Stimulated activated CD4-positive, alpha-beta T cell treated with anti-CD3 and anti-CD28 coated beads, Interleukin-4, amount 100 ng/mL, for 24 hours (primary cell): ENCODE measurements at places on chromosomes 11 and 22.

DNA sequence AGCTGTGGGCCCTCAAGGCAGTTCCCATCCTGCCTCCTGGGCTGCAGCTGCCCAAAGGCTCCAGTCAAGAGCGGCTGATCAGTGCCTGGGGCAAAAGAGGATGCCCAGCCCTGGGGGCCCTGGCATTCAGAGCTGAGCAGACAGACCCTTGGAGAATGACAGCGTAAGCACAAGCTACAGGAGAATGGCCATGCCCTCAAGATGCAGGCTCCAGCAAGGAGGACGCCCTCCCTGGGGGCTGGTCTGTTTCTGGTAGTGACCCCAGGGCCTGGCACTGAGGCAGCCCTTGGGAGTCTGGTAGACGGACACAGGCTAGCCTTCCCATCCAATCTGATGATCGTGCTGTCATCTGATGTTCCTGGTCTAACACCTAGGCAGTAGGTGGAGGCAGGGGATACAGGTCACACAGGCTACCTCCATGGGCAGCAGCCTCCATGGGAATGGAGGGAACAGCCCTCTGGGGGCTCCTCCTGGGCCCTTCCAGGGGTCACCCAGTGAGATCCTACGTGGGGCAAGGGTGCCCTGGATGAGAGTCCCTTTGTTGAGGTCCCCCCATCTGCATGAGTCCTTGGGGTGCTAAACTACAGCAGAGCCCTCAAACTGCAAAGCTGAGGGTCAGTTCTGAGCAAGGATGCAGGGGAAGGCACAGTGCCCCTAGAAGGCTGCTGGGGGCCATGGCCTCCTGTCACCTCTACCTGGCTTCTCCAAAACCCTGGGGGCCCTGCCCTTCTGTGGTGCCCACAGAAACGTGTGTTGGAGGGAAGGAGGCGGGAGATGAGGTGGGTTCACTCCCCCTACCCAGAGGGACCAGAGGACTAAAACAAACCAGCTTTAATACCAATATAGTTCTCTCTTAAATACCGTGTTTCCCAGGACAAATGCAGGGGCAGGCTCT is 10.2 kb upstream of the SF1 start:
- DNase-seq = no peak

DNA sequence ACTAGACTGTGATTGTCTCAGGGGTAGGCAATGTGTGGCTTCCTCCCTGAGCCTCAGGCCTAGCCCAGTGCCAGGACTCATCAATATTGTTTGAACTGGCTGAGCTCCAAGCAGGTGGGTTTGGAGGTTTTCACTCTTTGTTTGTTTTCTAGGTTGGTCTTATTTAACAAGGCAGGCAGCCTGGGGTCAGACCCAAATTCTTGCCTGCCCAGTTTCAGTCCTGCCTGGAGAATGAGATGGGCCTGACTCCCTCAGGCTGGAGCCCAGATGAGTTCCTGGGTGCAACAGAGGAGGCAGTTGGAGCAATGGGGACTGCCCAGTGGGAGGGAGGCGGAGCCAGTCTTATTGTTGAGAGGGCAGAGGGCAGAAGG is 28.3 kb upstream of the TP53I11 start:
- no peak for DNase-seq

DNA sequence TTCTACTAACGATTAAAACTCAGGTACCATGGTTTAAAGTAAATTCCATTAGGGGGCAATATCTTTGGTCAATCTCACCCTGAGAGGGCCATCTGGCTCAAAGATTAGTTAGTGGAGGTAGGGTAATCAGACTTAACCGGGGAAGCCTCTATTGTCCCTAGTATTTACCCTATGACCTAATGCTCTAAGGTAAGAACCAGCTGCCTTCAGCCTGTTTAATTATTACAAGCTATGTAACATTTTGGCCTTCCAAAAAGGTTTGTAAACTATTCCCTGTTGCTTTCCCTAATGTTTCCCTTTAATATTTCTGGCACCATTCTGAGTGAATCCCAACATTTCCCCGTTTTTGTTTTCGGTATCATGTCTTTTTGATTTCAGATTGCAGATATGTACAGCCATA is 15.1 kb upstream of the GLYATL1 start:
- DNase-seq = no peak

- no peak for DNase-seq
Observed at GRCh38 chr11:94010136-94010535, 11.0 kb upstream of the HEPHL1 start.

DNA sequence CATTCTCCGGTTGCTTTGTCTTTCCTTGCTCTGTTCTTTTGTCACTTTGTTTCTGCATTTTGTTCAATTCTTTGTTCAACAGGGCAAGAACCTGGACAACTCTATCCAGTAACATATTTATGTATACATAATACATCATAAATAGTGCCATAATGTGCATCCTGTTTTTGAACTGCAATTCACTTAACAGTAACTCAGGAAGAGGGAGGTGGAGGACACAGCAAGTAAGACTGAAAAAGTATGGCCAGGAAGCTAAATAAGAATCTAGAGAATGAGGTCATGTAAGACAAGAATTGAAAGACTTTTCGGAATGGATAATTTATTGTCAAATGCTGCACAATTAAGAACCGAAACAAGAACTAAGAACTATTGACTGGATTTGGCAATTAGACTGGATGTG is 29.2 kb upstream of the CHORDC1 start:
- no peak for DNase-seq

GRCh38 chr22:32421484-32421883 is 9.4 kb upstream of the RTCB start:
- no peak for DNase-seq

DNA sequence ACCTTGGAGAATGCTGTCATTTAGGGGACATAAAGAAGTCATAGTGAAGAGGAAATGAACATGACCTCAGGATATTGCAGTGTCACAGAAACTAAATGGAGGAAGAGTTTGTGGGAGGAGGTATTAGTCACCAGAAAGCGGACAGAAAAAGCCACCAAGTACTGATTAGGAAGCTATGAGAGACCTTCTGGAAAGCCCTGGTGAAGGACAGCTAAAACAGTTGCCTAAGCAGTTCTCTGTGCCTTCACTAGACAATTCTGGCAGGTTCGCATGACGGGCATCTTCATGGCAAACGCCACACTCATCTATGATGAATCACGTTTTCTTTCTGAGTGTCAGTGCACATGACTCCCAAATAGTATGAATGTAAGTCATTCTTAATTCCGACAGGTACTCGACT is 325.8 kb downstream of the C11orf87 start:
- DNase-seq = no peak

- DNase-seq = no peak
Observed at GRCh38 chr22:46567471-46567870, 30.1 kb upstream of the CELSR1 start.

DNA sequence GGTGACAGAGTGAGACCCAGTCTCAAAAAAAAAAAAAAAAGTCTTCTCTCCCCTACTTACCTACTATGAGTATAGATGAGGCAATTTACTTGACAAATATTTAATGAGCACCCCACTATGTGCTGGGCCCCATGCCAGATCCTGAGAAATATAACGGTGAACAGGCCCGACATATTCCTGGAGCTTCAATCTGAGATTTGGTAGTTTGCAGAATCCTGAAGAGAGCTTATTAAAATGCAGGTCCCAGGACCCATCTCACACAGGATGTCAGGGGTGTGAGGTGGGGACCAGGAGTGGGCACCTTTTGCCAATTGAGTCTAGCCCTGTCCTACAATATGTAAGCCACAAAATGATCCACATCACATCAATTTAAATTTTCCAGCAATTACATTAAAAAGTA is 44.0 kb downstream of the KCNJ4 start:
- no peak for DNase-seq

DNA sequence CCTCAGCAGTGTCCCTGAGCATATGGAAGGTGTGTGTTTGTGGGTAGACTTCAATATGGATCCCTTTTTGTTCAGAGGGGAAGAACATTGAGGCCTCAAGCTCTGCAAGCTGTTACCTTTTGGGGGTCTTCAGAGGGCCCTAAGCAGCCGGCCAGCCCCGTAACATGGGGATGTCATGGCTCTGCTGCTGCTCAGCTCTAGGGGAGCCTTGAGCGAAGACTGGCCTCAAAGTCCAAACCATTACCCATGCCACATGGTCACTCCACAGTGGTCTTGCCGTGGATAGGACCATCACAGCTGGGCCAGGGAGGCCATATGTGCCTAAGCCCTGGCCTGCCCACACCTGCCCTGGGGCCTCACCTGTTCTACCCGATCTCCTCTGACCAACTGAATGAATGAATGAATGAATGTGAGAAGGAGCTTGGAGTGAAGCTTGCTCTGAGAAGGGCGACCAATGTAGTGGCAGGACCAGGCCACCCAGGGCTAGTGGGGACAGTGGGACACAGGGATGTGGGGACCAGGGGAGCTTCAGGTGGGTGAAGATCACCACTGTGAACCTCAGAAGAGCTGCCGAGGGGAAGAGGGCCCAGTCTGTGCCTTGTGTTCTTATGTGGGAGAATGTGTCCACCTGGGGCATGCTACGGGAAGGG is 754.6 kb downstream of the BRD1 start:
- no peak for DNase-seq

GRCh38 chr22:22404598-22405284 is 103.8 kb downstream of the ZNF280B start:
- DNase-seq = no peak

DNA sequence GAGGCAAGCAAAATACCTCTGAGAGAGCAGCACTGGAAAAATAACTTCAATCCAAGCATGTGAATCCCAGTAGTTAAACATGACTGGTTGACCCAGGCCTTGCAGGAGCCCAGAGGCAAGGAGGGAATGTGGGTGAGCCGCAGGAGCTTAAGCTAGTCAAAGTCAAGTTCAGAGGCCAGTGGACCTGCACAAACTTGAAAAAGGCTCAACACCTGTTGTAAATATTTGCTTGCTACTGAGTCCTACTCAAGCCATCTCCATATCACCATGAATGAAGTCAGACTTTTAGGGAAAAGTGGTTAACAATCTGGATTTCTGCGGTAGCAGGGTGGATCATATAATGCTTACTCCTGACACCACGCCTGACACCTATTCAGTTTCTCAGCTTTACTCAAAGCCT is 4.8 kb upstream of the CAT start:
- DNase-seq = no peak

DNA sequence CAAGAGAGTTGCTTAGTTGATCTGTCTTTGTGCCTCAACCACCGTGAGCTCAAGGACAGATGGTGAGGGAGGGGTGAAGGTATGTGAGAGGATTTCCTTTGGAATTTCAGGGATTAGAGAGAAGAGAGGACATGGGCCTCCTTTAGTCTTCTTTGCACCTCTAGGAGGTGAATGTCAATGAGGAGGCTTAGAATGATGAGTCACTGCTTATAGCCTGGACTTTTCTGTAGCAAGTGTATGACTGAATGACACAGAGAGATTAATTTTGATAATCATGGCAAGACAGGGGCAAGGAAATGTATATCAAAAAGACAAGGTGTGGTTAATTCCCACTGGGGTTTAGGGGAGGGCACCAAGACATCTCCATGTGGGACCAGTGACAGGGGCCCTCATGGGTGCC is 947.3 kb upstream of the TENM4 start:
- no peak for DNase-seq

DNA sequence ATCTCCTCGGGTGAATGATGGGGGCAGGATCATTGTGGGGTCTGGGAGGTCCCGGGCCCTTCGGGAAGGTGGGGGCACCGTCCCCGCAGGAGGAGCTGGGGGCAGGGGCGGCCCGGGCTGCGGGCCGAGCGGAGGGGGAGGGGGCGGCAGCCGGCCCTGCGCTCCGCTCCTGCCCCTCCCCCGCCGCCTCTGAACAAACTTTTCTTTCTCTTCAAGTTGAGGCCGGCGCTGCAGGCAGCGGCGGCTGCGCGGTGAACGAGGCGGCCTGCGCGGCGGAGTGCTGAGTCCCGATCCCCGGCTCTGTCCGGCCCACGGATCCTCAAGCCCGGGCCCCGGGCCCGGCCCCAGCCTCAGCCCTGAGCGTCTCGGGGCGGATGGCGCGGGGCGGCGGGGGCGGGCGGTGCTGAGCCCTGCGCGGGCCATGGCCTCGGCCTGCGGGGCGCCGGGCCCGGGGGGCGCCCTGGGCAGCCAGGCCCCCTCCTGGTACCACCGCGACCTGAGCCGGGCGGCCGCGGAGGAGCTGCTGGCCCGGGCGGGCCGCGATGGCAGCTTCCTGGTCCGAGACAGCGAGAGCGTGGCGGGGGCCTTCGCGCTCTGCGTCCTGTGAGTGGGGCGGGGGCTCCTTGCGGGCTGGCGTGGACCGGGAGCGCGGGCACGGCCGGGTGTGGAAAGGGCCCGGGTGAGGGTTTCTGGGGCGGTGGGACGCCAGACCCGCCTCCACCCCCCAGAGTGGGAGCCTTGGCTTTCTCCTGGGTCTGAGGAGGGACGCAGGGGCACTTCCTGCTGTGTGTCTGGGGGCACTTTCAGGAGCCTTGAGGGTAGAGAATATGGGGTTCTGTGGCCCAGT is at the start of gene INPPL1:
TSS of gene INPPL1 (plus strand) at position 204 of the 847 bp plus-strand sequence. CDS start at position 422, 218 bp downstream.
- peak; percentile 44 for DNase-seq

GRCh38 chr22:48025096-48025495 is 1262.6 kb downstream of the TBC1D22A start:
- no peak for DNase-seq

DNA sequence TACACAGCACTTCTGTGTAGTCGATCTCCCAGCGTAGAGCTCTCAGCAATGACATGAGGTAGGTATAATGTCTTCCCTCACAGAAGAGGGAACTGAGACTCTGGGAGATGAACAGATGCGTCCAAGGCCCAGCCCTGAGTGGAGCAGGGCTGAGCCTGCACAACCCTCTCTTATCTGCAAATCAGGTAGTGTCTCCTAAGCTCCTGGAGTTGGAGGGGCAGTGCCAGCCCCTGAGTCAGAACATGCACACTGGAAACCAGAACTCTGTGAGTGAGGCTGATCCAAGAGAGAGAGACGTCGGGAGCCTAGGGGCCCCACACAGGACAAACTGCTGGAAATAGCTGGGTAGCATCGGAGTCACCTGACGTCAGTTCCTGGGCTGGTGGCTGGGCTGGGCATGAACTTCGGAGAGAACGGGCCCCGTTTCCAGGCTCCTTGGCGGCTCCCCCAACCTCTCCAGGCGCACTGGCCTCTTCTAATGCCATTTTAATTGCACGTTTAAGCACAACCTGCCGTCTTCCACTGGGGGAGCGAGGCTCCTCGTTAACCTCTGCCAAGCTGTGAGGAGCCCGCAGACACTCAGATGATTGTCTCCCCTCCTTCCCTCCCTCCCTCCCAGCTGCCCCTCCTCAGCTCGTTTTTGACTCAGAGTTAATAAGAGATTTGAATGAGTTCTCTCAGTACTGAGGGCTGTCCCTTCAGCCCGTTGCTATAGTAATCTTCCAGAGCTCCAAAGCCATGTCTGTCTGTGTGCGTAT is 191.2 kb upstream of the TBCEL start:
- DNase-seq = no peak

DNA sequence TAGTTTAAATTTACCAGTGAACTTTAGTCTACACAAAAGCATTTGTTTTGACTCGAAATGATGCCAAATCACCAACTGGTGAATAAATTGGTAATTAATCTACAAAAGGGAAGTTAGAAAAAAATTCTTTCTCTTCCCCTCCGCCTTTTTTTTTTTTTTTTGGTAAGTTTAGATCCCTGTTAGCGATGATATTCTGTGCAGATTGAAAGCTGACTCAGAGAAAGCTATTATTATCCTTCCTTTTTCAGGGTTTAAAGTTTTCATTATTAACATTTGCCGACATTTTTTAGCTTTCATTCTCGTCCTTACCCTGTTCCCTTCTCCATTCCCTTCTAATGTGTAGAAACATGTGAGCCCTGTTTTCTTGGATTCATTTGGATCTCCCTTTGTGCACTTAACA is 16.8 kb upstream of the NUP160 start:
- no peak for DNase-seq

GRCh38 chr11:58330861-58331260 is 28.0 kb downstream of the OR5B17 start:
- no peak for DNase-seq
